ENCODE measurements at places on chromosomes 12 and 14.

- no peak for DNase-seq
These were observed 4.0 kb downstream of the ASCL4 start for GRCh38 chr12:107778383-107779025.

- DNase-seq = no peak
These were observed 19.1 kb downstream of the LRTM2 start for GRCh38 chr12:1839464-1839863.

GRCh38 chr12:45305907-45306306, 90.0 kb downstream of the ANO6 start:
- DNase-seq = no peak

GRCh38 chr12:9883175-9883574, 1.9 kb downstream of the KLRF2 start:
- DNase-seq = no peak

DNA sequence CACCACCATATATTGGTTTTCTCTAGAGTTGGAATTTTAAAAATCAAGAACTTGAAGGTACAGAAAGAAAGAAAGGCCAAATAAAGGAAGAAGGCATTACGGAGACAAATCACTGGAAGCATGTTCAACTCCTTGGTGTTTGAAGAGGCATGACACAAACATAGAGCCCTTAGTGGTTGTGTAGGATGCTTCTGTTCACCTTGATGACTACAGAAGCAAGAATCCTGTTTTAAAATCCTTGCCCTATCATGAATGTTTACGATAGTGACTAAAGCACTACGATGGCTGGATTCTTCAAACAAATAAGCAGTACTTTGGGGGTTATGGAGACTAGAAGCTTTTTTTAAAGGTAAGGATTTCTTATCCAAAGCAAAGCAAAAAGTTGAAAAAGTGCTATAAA, 10.3 kb upstream of the ISM2 start:
- no peak for DNase-seq

DNA sequence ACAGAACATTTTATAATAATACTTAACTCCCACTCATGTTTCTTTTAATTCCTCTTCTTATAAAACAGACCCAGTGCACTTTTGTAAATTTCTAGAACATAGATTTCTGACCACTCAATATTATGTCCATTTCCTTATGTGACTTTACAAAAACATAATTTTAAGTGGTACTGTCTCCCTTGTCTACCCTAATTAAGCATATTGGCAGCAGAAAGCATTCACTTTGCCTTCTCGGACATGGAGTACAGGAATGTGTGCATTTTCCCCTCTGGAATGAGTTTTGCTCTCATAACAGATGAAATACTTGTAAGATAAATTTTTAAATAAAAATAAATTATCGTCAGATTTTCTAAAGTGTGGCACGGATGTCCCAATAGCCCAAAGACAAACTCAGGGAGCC, 129.5 kb upstream of the MDM1 start:
- DNase-seq = no peak

DNA sequence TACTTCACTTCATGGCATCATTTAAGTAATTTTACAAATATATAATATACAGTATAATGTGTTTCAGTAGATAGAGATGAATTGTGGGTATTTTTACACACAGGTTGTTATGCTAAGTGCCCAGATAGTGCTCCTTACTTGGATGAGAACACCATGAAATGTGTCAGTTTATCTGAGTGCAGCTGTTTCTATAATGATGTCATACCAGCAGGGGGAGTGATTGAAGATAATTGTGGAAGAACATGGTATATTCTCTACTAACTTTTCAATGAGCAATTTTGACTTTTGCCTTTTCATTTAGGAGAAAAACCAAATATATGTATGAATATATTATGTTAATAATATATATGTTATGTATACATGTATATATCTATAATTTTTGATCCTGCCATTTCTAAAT, 221.6 kb downstream of the LRRK2 start:
- DNase-seq = no peak

GRCh38 chr12:92242907-92243306, 97.3 kb upstream of the BTG1 start:
- no peak for DNase-seq

GRCh38 chr12:78392918-78393317, 471.7 kb upstream of the SYT1 start:
- no peak for DNase-seq

GRCh38 chr12:50315803-50316202, 32.5 kb upstream of the LIMA1 start:
- DNase-seq = no peak

DNA sequence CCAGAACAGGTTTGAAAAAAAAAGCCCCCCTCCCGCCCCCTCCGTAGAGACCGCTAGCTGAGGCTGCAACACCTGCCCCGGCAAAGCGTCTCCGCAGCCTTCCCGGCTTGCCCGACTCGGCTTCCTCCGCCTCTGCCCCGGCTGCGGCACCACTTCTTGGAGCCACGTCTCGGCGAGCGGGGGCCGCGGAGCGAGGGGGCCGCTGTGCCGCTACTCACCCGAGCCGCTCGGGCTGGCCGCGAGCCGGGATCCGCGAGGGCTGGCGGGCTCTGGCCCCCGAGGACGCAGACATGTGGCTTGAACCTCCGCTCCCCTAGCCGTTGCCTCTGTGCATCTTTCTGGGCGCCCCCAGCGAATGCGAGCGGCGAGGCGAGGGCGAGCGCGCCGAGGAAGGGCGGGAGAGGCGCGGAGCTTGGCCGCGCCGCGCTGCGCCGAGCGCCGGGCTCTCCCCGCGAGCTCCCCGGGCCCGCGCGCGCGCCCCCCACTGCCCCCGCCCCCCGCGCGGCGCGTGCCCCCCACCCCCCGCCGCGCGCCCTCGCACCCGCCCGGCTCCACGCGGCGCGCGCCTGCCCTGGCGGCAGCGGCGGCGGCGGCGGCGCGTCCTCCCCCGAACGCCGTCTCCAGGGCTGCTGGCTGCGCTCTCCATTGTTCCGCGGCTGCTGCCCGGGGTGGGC, 249.5 kb downstream of the APAF1 start:
- no peak for DNase-seq

DNA sequence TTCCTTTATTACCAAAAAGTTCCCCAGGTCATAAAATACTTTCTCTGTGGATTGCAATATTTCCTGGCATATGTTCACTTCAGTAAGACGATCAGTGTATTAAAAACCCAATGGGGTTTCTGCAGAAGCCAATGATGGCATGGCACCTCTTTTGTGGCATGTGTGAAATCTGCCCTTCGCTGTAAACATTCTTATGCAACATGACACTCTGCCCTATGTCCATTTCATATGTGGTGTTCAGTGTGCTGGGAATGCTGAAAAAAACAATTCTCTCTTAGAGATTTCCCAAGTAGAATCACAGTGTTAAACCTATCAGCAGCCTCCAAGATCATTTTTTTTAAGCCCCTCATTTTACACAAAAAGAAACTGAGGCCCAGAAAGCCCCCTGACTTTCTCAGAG, 2.3 kb upstream of the MYBPC1 start:
- no peak for DNase-seq

DNA sequence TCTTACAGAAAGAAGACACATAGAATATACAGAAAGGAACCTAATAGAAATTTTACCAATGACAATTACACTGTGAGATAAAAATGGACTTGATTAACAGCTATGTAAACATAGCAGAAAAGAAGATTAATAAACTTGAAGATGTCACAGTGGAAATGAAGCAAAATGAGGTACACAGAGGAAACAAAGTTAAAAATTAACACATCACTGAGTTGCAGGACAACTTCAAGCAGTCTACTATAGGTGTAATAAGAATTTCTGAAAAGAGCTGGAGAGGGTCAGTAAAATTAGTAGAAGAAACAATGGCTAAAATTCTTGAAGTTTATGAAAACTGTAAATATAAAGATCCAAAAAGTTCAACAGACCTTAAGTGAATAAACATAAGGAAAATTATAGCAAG, 738.7 kb downstream of the C12orf50 start:
- no peak for DNase-seq

GRCh38 chr14:38505221-38505972, 249.5 kb upstream of the CLEC14A start:
- no peak for DNase-seq

Measured in activated CD4-positive, alpha-beta T cell treated with anti-CD3 and anti-CD28 coated beads, Interleukin-2, amount 10 ng/mL, durations not matched to agents 7 days and 5 days (primary cell).